ENCODE measurements at places on chromosomes 11 and 22.

- no peak for DNase-seq
Observed at GRCh38 chr11:14225666-14226065, 133.3 kb downstream of the RRAS2 start.

- DNase-seq: no peak
Observed at GRCh38 chr11:94553938-94554337, 10.2 kb downstream of the FUT4 start.

DNA sequence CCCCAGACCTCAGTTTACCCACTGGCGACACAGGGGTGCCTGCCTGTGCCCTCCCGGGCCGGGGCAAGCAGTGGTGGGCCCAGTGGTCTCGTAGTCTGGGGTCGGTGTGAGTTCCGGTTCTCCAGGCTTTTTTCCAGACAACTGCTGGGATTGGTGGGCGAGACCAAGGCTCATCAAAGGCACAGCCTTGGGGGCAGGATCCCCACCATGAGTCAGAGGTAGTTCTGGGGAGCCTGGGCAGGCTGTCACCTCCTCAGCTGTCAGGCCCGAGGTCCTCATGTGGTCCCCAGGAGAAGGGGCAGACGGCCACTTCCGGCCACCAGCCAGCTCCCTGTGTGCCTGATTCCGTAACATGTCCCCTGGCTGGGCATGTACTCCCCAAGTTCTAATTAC lies 827 bp upstream of the MUC2 start:
- DNase-seq: no peak

GRCh38 chr11:46643986-46644385 lies 26.6 kb downstream of the ATG13 start:
- no peak for DNase-seq

DNA sequence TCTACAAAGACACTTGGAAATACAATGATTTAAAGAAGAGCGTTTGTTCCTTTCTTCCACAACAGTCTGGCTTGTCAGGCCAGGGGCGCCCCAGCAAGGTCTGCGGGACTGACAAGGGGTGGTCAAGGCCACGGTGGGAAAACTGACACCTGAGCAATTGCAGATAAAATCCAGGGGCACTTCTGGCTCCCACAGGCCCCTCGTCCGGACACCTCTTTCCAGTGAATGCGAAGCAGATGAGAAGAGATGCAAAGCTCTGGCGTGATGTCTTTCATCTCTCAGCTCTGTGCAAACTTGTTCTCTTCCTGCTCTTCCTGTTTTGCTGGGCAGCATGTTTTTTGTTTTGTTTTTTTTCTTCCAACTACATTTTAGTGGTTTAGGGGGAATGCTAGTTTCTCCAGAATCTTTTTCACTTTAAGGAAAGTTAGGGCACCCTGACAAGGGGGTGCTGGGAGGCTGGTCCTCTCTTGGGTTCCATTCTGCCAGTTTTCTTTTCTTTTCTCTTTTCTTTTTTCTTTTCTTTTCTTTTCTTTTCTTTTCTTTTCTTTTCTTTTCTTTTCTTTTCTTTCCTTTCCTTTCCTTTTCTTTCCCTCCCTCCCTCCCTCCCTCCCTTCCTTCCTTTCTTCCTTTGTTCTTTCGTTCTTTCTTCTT lies 11.1 kb upstream of the CBX6 start:
- DNase-seq: no peak

- no peak for DNase-seq
Observed at GRCh38 chr11:16380941-16381568, 24.7 kb upstream of the SOX6 start.

- no peak for DNase-seq
Observed at GRCh38 chr11:57544566-57544965, 7.2 kb downstream of the SMTNL1 start.

GRCh38 chr11:95138448-95138847 lies 48.8 kb downstream of the ENDOD1 start:
- no peak for DNase-seq

- no peak for DNase-seq
Observed at GRCh38 chr11:78402847-78403246, 14.8 kb downstream of the GAB2 start.

- DNase-seq: no peak
Observed at GRCh38 chr11:64444838-64445441, 86.0 kb downstream of the RPS6KA4 start.
